ENCODE measurements at places on chromosomes 16 and 17. TPM values are rescaled to one million over a fixed set of nuclear protein-coding genes. Genes with fewer than 3 reads are reported as not detected.

DNA sequence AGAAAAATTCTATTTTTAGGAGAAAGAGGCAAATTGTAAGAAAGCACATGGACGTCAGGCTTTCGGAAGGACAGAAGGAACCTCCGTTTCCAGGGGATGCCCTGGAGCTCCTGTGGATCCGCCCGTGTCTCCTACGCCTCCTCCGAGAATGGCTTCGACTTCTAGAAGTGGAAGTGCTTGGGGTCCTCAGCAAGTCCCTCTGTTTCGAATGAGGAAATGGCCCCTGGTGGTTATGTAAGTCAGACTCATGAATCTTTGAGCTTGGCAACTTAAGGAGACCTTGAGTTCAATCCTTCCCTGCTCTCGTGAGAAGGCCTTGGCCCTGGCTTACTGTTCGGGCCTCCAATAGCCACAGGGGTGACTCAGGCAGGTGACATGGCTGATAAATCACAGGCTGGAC, 38.9 kb downstream of the COX4I1 start:
- H3K27me3 ChIP-seq, result peaks cover 61% of the 10 kb centered on the region
- no peak overlapping the region for H3K4me3 ChIP-seq
- no peaks in the 10 kb centered on the region for H3K4me1 ChIP-seq
- no peak overlapping the region for H3K27ac ChIP-seq

GRCh38 chr16:56247808-56248207, 56.5 kb downstream of the GNAO1 start:
- H3K36me3 ChIP-seq, result no peaks in the 10 kb centered on the region
- no peak overlapping the region for H3K27ac ChIP-seq
- H3K4me1 ChIP-seq, result peaks cover 7% of the 10 kb centered on the region
- DNase-seq, result no peak
- no peaks in the 10 kb centered on the region for H3K27me3 ChIP-seq

DNA sequence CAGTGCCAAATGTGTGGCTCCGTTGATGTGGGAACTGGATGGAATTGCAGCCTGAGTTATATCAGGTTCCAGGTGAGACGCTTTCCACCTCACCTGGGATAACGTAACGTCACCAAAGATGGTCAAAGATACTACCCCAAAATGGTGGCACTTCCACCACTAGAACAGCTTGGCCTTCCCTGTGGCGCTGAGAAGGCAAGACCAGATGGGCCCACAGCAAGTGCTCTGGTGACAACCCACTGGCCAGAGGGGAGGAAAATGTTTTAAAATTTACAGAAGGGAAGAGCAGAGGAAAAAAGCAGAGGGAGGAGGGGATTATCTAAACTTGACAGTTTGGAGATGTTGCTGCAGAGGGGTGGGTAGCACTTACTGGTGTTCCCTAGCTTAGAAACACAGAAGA, 7.5 kb upstream of the ITGA2B start:
- H3K4me1 ChIP-seq, result no peaks in the 10 kb centered on the region
- no peak overlapping the region for H3K27ac ChIP-seq
- H3K27me3 ChIP-seq, result no peaks in the 10 kb centered on the region
- H3K36me3 ChIP-seq, result peaks cover 51% of the 10 kb centered on the region

- no peaks in the 10 kb centered on the region for H3K4me1 ChIP-seq
- no peak overlapping the region for H3K4me3 ChIP-seq
- DNase-seq, result no peak
- H3K27me3 ChIP-seq, result no peaks in the 10 kb centered on the region
Observed at GRCh38 chr17:41521574-41522261, 3.0 kb upstream of the KRT15 start.

DNA sequence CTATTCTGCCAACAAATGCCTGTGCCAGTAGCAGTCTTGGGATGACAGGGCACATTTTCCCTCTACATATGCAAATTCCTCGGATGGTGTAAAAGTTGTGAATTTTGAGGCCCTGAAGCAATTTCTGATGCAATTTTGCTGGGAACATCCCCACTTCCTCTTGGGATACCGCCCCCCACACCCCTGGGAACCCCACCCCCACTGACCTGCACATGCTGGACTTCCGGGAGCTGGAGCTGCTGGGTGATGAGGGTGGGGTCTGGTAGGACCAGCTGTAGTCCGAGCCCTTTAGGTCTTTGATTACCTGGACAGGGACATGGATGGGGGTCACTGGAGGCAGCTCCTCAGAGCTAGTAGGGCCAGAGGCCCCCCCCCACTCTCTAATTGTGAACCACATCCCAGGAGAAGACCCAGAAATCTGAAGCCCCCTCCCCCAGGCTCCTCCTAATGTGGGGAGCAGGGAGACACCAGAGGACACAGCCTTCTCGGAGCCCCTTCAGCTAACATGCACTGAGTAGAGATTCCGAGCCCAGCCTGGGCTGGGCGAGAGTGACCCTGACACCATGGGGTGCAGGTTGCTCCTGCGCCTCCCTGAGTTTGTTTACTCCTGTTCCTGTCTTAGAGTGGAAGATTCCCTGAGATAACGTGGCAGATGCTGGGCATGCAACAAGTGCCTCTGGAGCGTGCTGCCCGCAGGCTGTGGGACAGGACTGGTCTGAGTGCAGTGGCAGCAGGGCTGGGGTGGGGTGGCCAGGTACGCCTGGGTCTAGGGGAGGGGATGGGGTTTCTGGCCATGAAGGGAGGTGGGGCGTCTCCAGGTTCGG, 9.0 kb downstream of the MTSS2 start:
- H3K36me3 ChIP-seq, result peaks cover 69% of the 10 kb centered on the region

GRCh38 chr17:29562615-29563014, 4.2 kb downstream of the ABHD15 start:
- no peak overlapping the region for H3K4me3 ChIP-seq
- DNase-seq, result no peak
- H3K4me1 ChIP-seq, result peaks cover 22% of the 10 kb centered on the region
- peaks cover 4% of the 10 kb centered on the region for H3K36me3 ChIP-seq

The ACSF3 gene
- total RNA-seq, result 23.5 TPM

GRCh38 chr17:70776441-70776840, 607.1 kb downstream of the KCNJ2 start:
- H3K27ac ChIP-seq, result no peak overlapping the region
- H3K27me3 ChIP-seq, result no peaks in the 10 kb centered on the region
- no peak for DNase-seq
- H3K4me1 ChIP-seq, result no peaks in the 10 kb centered on the region
